Dermis microvascular lymphatic vessel endothelial cell (primary cell): ENCODE measurements at places on chromosomes 3 and 15. TPM values are rescaled to one million over a fixed set of nuclear protein-coding genes. Genes with fewer than 3 reads are reported as not detected.
A peak's percentile ranks its signal among the peaks of the same experiment; 100 is the strongest.

GRCh38 chr15:72991026-72991425 lies 61.2 kb upstream of the NEO1 start:
- DNase-seq = no peak

CLDN18 gene
- total RNA-seq = not detected in 2 replicates

- no peak for DNase-seq
These were observed 319.6 kb upstream of the TGFBR2 start for GRCh38 chr3:30286811-30287210.

DNA sequence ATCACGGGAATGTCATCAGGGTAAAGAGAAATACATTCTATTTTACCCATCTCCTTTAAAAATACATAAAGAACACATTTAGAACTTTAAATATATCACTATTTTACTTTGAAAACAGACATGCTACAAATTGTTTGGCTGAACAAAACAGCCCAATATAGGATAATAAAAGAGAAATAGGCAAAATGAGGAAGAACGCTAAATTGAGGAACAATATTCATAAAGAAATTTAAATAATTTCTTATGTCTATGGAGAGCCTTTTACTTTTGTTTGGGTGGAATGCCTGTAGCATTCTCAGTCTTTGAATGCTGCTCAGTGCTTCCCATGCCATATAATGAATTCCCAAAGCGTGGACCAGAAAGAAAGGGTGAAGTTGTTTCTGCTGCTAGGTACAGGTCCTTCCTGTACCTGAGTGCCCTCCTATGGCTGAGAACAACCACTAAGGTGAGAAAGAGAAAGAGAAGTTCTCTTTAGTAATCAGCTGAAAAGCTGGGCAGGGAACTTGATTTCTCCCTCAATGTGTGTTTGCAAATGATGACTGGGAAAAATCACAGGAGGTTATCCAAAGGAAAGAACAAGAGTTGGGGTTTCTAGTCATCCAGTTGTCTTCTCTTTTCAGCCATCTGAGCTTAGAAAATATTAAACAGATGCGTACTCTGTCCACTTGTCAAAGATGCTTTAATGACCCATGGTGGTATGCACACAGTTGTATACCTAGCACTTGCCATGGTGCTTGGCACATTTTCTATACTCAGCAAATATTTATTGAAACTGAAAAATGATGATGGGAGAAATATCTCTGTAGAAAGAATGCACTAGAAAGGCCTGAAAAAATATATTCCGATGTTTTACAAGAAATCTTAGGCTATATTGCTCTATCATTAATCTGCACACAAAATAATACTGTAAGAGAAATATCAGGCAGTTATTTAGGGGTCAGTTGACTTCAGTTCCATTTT lies 404.6 kb downstream of the TIGIT start:
- DNase-seq = no peak

ABHD10 gene
- total RNA-seq = 21.6 and 25.8 TPM in 2 replicates

GRCh38 chr3:35486295-35486694 lies 153.0 kb upstream of the ARPP21 start:
- no peak for DNase-seq

GRCh38 chr3:124217542-124217941 lies 225.6 kb upstream of the ROPN1 start:
- peak; percentile 51 for DNase-seq
